ENCODE measurements at places on chromosomes 3 and 15. TPM values are rescaled to one million over a fixed set of nuclear protein-coding genes. Genes with fewer than 3 reads are reported as not detected.
A peak's percentile ranks its signal among the peaks of the same experiment; 100 is the strongest.

Gene OR5K4
- not detected for polyA plus RNA-seq

Gene EFCAB12
- 16.0 TPM for polyA plus RNA-seq

Gene ITIH1
- 2.9 TPM for polyA plus RNA-seq

DNA sequence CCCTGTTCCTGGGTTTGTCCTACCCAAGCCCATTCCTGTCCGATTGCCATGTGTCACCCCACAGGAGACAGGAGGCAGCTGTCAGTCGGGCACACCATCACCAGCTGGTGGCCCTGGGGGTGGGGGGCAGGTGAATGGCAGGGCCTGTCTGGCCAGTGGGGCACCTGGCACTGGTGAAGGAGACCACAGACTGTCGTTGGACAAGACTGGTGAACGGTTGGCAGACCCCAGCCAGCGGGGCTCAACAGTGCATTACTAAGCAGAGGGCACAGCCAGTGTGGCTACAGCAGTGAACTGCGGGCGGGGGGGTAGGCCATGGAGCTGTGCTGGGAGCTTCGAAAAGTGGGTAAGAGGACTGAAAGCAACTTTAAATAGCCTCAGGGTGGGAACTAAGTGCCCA, 2.1 kb downstream of the SEMA7A start:
- no peak overlapping the region for H3K27ac ChIP-seq
- H3K36me3 ChIP-seq: no peaks in the 10 kb centered on the region
- peak; percentile 41 for DNase-seq
- H3K4me1 ChIP-seq: peaks cover 66% of the 10 kb centered on the region
- peak overlapping the region; percentile 92 for H3K4me3 ChIP-seq

DNA sequence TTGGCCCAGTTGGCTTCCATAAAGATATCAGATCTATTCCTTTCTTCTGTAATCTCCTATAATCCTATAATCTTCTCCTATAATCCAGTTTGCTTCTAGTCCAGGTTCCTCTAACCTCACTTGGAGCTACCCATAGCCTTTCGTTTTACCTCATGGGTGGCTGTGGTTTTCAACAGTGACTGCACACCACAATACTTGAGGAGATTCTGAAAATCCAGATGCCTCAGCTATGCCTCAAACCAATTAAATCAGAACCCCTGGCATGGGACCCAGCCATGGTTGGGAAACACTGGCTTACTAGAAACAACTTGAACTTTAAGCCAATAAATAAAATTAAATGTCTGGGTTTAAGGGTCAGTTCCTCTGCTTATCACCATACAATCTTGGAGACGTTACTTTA, 86.1 kb upstream of the NTRK3 start:
- no peaks in the 10 kb centered on the region for H3K27me3 ChIP-seq
- no peaks in the 10 kb centered on the region for H3K4me1 ChIP-seq

DNA sequence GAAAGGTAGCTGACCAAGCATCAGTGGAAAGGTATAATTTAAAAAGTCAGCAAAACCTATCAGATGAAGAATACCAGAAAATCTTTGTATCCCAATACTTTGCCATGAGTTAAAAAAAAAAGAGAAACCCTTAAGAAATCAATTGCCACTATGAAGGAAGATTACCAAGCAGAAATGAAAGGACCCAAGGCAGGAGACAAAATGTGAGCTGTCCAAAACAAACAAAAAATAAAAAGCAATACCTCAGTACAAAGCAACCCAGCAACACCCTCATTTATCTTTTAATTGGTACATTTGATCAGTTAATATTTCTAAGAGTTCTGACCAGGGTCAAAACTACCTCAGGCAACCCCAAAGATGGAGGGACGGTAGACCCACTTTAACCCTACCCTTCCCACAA, 65.3 kb downstream of the MOBP start:
- H3K4me3 ChIP-seq: no peak overlapping the region
- H3K4me1 ChIP-seq: no peaks in the 10 kb centered on the region
- H3K27me3 ChIP-seq: no peaks in the 10 kb centered on the region
- no peak overlapping the region for H3K27ac ChIP-seq
- H3K36me3 ChIP-seq: no peaks in the 10 kb centered on the region
- no peak for DNase-seq

DNA sequence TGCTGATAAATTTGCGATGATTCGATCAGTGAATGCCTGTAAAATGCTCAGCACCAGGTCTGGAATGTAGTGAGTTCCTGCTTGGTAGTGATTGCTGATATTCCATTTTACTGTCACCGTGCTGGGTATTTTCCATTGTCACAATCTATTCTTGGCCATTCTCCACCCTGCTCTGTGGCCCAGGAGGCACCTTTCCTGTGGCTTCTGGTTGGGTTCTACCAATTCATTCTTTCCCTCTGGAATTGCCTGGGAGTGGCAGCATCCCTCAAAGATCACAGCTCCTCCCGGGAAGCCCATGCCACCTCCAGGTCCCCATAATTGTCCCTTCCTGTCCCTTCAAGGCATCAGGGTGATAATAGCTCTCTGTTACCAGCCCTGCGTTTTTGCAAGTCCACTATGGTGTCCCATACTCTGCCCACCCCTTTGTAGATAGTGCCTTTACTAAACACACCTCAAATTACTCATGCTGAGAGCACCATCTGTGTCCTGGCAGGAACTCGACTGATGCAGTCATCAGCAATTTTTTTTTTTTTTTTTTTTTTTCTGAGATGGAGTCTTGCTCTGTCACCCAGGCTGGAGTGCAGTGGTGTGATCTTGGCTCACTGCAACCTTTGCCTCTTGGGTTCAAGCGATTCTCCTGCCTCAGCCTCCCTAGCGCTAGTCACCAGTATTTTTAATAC, 177.8 kb upstream of the PROK2 start:
- H3K36me3 ChIP-seq: no peaks in the 10 kb centered on the region
- no peak for DNase-seq
- no peak overlapping the region for H3K4me3 ChIP-seq
- no peaks in the 10 kb centered on the region for H3K27me3 ChIP-seq
- no peaks in the 10 kb centered on the region for H3K4me1 ChIP-seq

DNA sequence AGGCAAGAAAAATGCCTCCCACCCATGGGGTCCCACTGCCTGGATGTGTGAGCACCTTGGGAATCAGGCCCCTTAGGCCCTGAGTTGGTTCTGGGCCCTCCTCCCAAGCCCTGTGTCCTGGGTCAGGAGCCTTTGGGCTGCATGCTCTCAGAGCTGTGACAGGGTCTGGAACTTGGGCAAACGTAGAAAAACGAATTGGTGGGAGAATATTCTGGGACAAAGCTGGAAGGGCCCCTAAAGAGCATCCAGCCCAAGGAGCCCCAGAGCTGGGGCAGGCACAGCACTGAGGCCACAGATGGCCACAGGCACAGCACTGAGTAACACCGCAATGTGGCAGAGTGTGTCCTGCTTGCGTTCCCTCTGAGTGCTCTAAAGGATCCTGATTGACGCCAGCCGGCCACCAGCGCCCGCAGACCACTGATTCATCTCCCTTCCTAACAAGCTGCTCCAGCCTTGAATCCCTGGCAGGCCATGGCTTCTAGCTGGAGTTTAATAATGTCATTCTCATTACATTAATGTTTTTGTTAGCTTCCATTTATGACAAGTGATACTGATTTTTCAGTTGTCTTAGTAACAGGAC, 18.6 kb upstream of the SEC13 start:
- H3K27ac ChIP-seq: no peak overlapping the region
- no peaks in the 10 kb centered on the region for H3K4me1 ChIP-seq
- H3K27me3 ChIP-seq: no peaks in the 10 kb centered on the region
- H3K36me3 ChIP-seq: no peaks in the 10 kb centered on the region
- H3K4me3 ChIP-seq: no peak overlapping the region

Data from testis (tissue), 5 donors.